CD4-positive, alpha-beta T cell treated with Interleukin-17A for 1 hour (primary cell): ENCODE measurements at places on chromosomes 2 and 18.

- DNase-seq, result no peak
Observed at GRCh38 chr18:77165503-77166188, 33.1 kb upstream of the MBP start.

DNA sequence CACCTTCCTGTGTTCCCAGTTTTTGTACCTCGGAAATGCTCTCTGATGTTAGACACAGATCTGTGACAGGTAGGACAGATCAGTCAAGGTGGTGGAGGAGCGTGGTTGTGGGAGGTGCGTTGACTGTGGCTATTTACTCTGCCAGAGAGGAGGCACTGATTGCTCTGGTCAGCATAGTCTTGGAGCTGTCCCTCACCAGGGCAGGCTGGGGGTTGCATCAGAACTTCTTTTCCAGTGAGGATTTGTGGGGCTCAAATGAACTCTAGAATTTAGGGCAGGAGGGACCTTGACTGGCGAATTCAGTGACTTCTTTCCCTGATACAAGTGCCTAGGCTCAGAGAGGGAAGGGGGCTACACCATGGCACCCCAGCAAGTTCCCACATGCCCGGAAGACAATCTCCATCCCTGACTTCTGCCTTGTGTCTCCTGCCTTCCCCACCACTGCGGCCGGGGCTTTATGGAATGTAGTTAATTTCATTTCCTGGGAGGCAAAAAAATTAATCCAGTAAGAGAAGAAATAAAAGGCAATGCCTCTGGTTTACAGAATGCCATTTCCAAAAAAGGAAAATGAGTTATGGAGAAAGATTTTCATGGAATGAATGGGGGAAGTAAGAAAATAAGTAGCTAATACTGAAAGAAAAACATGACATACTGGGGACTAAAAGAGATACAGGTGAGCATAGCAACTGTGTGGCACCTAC, 26.1 kb downstream of the NIFK start:
- no peak for DNase-seq

DNA sequence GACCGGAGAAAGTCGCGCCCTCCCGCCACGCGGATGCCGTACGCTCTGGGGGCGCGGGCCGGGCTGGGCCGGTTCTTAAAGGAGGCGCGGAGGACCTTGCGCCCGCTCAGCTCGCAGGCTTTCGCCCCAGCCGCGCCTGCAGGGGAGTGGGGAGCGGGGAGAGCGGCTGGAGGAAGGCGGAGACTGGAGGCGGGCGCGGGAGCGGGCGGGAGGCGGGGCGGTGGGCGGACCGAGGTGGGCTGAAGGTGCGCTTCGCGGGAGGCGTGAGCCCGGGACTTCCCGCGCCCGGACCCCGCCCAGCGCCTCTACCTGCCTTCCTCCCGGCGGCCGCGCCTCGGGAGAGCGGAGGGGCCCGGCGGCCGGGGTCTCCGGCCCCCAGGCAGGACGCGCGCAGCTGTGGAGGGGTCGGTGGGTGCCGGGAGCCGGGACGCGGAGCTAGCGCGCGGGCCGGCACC, at the start of gene ADRA2B:
TSS of gene ADRA2B (minus strand) at position 148 of the 455 bp plus-strand sequence. CDS start 422 bp downstream, outside the sequence.
- peak; percentile 86 for DNase-seq

- DNase-seq, result peak; percentile 69
Observed at GRCh38 chr2:224357098-224357901, 44.6 kb downstream of the FAM124B start.

- no peak for DNase-seq
Observed at GRCh38 chr2:143468341-143468888, 339.2 kb downstream of the ARHGAP15 start.

- peak; percentile 62 for DNase-seq
Observed at GRCh38 chr18:49858309-49859020, 45.1 kb upstream of the ACAA2 start.

DNA sequence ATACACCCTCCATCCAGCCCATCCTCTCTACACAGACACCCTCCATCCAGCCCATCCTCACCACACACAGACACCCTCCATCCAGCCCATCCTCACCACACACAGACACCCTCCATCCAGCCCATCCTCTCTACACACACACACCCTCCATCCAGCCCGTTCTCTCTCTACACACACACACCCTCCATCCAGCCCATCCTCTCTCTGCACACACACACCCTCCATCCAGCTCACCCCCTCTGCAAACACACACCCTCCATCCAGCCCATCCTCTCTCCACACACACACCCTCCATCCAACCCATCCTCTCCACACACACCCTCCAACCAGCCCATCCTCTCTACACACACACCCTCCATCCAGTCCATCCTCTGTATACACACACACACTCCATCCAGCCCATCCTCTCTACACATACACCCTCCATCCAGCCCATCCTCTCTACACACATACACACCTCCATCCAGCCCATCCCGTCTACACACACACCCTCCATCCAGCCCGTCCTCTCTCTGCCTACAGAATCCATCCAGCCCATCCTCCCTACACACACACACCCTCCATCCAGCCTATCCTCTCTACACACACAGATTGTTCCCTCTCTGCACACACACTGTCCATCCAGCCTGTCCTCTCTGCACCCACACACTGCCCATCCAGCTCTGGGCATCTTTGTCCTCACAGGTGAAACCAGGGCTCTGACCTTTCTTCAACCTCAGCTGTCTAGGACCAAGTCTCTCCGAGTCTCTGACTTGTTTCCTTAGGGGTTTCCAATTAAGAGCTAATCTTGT, 81.2 kb downstream of the EIPR1 start:
- no peak for DNase-seq

DNA sequence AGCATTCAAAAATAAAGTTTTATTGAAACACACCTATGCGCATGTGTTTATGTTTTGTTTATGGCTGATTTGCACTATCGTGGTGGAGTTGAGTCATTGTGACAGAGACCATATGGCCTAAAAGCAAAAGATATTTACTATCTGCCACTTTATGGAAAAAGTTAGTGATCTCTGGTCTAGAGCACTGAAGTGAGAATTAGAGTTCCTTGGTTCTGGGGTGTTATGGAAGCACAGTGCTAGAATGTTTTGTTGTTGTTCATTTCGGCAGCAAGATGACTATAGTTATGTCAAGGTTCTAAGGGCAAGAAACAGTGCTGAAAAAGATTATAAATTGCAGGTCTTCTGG, 416.5 kb downstream of the SLC4A3 start:
- no peak for DNase-seq

GRCh38 chr2:145085612-145086011, 565.7 kb upstream of the ZEB2 start:
- no peak for DNase-seq

GRCh38 chr18:41751161-41751560, 203.9 kb upstream of the PIK3C3 start:
- no peak for DNase-seq

DNA sequence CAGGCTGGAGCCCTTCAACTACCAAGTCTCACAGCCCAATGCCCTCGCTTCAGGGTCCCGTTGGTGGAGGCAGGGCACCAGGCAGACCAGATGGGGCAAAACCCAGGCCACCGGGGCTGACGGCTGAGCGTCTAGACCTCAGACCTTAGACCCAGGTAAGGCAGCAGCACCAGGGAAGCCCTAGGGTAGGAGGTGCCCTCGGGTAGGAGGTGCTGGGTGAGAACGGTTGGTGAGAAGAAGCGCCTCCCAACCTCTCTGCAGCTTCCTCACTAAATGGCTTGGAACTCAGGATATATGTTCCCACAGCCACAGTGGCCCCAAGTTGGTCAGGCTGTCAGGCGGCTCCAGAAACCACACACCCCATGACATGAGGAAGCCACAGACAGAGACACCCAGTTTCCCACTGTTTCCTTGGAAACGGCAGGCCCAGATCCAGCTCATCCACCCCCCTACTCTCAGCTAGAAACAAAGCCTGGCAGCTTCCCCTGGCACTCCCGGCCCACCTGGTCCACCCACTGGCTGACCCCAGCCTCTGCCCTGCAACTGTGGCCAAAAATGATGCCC, 13.1 kb upstream of the MLPH start:
- peak; percentile 2 for DNase-seq

GRCh38 chr2:162063899-162064298, 10.1 kb downstream of the DPP4 start:
- DNase-seq, result peak; percentile 38

- DNase-seq, result peak; percentile 33
Observed at GRCh38 chr2:46979571-46979979, 64.0 kb upstream of the MCFD2 start.

- DNase-seq, result no peak
Observed at GRCh38 chr2:38409156-38410102, 32.4 kb upstream of the ATL2 start.

- no peak for DNase-seq
Observed at GRCh38 chr2:240884745-240885144, 11.2 kb downstream of the MAB21L4 start.

- no peak for DNase-seq
Observed at GRCh38 chr2:52465287-52465686, 1302.3 kb upstream of the CHAC2 start.

GRCh38 chr2:155266109-155266508, 567.6 kb downstream of the KCNJ3 start:
- no peak for DNase-seq

GRCh38 chr18:37937287-37937686, 371.7 kb upstream of the CELF4 start:
- DNase-seq, result no peak

DNA sequence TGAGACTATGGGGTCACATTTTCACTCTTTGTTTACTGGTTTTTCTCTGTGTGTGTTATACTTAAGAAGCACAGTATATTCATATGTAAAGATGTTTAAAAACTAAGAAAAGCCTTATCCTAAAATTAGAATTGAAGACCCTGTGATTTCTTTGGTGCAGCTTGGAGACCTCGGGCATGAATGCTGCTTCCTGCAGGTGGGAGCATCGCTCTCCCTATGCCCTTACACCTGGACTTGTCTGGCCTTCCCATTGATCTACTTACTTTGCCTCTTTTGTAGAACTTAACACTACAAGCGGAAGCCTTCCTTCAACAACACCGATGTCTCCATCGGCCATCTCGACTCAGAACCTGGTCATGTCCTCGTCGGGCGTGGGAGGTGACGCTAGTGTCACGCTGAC, 114.5 kb downstream of the ZNF236 start:
- no peak for DNase-seq
